ENCODE measurements at places on chromosomes 2 and 18.

DNA sequence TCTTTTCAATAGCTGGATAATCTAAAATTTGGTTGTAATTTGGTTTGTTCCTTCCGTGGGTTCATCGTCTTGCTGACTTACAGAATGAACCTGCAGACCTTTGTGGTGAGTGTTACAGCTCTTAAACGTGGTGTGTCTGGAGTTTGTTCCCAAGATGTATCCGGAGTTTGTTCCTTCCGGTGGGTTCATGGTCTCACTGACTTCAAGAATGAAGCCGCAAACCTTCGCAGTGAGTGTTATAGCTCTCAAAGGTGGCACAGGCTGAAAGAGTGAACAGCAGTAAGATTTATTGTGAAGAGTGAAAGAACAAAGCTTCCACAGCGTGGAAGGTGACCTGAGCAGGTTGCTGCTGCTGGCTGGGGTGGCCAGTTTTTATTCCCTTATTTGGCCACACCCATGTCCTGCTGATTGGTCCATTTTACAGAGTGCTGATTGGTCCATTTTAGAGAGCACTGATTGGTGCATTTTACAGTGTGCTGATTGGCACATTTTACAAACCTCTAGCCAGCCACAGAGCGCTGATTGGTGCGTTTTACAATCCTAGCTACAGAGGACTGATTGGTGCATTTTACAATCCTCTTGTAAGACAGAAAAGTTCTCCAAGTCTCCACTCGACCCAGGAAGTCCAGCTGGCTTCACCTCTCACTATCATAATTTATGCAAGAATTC, 16.6 kb downstream of the RALB start:
- DNase-seq: peak; percentile 47

GRCh38 chr2:172080641-172081220, 4.6 kb upstream of the DLX1 start:
- no peak for DNase-seq

DNA sequence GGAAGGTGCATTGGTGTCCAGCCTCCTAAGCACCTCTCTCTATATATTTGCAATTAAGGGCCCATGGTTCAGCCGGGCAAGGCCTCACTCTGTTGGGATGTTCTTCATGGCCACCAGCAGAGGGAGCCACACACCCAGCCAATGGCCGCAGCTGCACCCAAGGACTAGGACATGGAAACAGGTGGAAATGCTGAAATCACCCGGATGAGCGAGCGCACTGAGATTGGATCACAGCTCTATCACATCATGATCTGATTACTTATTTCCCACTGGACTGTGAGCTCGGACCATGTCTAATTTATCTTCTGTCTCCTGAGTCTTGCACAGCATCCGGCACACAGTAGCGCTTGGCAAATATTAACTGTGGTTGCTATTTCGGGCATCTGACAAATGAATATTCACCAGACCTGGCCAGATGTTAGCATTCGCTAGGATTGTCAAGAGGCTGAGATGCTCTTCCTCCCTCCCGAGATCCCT, 31.2 kb downstream of the KIF3C start:
- DNase-seq: peak; percentile 96

DNA sequence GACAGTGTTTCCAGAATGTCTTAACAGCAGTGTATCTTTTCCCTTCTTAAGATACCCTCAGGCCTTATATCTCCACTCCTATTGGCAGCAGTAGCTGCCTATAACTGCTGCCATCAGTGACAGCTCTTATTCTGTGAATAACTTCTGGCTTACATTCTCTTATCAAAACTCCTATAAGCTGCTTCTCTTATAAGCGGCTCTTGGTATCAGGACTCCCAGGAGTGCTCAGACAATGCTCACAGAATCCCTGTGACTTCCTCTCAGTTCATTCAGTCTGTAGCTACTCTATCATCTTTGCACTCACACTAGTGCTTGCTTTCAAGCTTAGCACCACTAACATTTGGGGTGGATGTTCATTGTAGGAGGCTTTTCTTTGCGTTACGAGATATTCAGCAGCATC, 143.7 kb upstream of the CDH7 start:
- DNase-seq: no peak

DNA sequence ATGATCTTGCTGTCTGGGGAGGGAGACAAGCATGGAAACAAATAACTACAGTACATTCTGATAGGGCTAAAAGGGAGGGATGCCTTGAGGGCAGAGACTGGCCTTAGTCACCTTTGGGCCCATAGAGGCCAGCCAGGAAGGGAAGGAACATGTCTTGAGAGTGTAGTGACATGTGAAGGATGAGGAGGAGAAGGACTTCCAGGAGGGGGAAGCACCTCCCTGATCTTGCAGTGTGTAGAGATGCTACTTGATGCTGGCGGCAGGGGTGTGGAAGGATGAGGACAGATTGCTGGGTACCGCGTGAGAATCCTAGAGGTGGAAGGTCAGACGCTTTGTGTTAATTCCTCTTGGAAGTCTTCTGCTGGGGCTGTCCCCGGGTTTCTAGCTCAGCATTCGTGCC, 13.1 kb downstream of the TET3 start:
- no peak for DNase-seq

DNA sequence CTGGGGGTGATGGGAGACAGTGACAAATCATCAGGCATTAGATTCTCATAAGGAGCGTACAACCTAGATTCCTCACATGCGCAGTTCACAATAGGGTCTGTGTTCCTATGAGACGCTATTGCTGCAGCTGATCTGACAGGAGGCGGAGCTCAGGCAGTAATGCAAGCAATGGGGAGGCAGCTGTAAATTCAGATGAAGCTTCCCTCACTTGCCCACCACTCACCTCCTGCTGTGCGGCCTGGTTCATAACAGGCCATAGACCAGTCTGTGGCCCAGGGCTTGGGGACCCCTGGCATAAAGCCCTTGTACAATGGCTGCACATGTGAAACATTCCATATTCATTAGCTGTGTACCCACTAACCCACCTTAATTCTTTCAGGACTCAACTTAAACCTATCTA, 18.0 kb downstream of the NMUR1 start:
- DNase-seq: no peak

DNA sequence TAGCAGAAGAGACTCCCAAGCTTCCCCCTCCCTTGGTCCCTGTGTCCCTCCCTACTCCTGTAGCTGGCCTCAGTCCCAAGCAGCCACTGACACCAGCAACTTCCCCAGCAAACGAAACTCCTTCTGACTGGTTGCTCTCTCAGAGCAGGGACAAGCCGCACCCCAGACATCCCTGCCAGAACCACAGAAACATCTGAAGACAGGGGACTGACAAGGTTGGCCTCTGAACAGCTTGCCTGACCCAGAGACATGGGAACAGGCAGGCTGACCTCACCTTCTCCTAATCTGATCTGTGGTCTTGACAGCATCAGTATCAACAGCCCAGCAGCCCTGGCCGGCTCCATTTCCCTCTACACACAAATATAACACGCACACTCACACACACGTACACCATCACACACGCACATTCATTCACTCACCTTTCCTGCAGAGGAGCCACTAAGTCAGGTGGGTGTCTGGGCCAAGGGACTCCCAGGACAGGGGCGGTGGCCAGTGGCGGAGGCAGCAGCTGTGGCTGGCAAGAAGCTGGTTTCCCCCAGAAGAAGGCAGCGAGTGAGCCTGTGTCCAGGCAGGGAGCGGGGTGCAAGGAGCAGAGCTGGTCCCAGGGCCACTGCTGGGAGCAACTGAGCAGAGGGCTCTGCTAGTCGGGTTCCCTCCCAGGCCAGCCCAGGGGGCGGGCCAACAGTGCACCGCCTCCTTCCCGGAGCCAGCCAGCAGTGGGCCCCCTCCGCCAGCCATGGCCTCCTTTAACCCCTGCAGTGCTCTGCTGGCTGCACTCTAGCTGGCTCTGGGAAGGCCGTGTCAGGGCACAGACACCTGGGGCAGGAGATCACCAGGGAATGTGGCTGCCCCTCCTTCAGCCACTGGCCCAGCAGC, 59.1 kb downstream of the TNS1 start:
- peak; percentile 65 for DNase-seq

DNA sequence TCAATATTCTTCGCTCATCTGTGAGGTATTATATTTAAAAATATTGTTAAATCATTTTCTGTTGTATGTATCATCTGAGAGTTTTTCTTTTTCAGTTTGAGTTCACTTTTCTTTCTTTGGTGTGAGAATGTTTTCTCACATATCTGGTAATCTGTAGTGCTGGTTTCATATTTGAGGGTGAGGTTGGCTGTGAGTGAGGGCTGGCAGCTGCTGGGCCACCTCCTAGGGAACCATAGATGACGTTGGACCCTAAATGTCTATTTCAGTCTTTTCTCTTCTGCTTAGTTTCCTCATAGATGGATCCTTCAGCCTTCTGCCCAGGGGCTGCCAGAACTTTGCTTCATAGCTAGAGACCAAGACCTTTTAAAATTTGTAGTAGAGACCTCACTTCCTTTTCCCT, 33.5 kb downstream of the MGAT5 start:
- no peak for DNase-seq

- DNase-seq: no peak
Measured at GRCh38 chr2:79275197-79275596, 115.6 kb upstream of the REG3A start.

GRCh38 chr18:30674596-30674995, 367.9 kb downstream of the DSC3 start:
- DNase-seq: no peak

- DNase-seq: no peak
Measured at GRCh38 chr2:102661846-102662245, 42.5 kb downstream of the SLC9A2 start.

- DNase-seq: no peak
Measured at GRCh38 chr2:127514076-127514475, 12.2 kb downstream of the IWS1 start.

DNA sequence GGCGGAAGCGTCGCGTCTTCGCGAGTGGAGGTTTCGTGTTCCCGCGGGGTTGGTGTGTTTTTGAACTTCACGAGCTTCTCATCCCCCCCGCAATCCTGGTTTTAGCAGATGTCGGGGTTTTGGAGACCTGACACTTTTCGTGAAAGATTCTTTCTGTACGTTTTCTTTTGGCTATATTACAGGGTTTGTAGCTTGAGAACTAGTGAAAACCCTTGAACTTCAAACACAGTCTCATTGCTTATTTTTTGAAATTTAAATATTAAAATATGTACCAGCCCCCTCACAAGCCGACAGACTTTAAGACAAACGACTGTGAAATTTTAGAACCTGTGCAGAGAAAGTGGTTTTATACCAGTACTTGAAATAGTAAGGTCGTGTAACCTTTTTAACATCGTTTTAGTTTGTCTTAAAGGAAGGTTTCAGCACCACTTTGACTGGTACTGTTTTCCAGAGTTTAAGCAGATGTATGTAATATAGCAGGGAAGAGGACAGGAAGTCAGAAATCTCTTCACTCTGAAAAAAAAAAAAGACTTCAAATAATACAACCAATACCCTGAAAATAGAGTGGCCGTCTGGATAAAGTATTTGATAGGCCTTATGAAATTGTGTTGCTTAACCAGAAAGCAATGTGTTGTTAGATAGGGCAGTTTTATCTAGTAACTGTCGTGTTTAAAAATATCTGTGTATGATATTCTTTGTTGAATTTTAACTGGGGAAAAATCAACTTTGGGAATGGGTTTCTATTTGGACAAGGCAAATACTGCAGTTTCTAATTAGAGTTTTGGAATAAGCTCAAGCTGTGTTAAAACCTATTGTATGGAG, 1.4 kb downstream of the SPATS2L start:
- peak; percentile 24 for DNase-seq

DNA sequence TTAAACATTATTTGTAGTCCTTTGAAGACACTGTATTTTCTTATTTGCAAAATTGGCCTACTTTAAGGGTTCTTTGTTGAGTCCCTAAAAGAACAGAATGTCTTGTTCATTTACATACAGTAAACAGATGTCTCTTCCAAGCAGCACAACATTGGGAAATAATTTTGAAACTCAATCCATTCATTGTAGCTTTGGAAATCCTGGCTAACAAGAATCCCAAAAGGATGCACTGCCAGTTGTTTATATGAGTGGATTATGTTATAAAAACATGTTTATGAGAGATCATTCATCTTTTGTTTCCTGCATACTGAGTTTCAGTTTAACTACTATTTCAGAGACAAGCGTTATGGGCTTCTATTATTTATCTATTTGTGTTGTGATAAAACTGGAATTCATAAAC, 499.3 kb downstream of the PID1 start:
- no peak for DNase-seq

DNA sequence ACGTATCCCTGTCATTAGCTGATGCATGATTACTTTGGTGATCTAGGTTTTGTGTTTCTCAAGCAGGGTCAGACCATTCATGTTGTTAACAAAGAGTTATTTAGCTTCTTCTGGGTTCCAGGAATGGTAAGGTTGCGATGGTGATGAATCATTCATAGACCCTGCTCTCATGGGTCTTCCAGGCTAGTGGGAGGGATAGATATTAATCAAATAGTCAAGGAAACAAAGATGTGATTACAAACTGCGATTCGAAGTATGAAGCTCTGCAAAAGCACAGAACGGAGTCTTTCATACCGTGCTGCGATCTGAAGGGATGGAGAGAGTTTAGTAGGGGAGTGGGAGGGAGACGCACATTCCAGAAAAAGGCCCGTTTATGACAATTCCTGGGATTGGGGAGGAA, 42.1 kb downstream of the CAVIN2 start:
- DNase-seq: no peak

DNA sequence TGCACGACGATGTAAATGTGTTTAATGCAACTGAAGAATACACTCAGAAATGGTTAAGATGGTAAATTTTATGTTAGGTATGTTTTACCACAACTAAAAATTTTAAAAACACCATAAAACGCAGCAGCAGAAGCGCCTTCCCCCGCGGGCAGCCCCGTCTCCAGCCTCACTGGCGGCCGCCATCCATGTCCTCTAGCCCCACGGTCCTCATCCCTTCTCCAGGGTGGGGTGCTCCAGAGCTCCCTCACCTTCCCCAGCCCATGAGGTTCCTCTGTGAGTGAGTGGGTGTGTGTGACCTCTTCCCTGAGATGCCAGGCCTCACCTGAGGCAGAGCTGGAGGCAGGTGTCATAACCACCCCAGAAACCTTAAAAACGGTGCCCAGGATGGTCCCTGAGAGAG, 17.0 kb downstream of the INHBB start:
- no peak for DNase-seq

GRCh38 chr18:12844391-12844790, 39.6 kb downstream of the PTPN2 start:
- DNase-seq: no peak

- DNase-seq: no peak
Measured at GRCh38 chr18:41353777-41354528, 601.1 kb upstream of the PIK3C3 start.

- DNase-seq: no peak
Measured at GRCh38 chr2:120769787-120770120, 34.1 kb downstream of the GLI2 start.

- no peak for DNase-seq
Measured at GRCh38 chr2:207472343-207473048, 57.3 kb upstream of the CREB1 start.

DNA sequence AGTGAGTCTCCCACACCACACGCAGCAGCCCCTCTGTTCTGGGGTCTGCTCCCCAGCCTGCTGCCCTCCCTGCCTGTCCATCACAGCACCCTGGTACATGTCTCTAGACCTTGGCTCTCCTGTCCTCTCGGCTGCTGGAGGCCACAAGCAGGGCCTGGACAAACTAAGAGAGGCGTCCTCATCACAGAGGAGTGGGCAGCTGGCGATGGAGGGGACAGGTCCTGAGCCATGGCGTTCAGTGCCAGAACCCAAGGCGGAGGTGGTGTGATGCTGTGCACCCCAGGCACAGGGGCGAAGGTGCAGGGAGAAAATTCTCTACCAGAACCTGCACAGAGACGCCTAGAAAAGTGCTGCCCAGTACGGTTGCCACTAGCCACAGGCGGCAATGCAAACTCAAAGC, 47.4 kb downstream of the BIN1 start:
- DNase-seq: no peak

GRCh38 chr18:52001106-52001505, 338.9 kb upstream of the DCC start:
- no peak for DNase-seq
